Skeletal muscle cell (primary cell): ENCODE measurements at places on chromosomes 5 and 9.
A peak's percentile ranks its signal among the peaks of the same experiment; 100 is the strongest.

DNA sequence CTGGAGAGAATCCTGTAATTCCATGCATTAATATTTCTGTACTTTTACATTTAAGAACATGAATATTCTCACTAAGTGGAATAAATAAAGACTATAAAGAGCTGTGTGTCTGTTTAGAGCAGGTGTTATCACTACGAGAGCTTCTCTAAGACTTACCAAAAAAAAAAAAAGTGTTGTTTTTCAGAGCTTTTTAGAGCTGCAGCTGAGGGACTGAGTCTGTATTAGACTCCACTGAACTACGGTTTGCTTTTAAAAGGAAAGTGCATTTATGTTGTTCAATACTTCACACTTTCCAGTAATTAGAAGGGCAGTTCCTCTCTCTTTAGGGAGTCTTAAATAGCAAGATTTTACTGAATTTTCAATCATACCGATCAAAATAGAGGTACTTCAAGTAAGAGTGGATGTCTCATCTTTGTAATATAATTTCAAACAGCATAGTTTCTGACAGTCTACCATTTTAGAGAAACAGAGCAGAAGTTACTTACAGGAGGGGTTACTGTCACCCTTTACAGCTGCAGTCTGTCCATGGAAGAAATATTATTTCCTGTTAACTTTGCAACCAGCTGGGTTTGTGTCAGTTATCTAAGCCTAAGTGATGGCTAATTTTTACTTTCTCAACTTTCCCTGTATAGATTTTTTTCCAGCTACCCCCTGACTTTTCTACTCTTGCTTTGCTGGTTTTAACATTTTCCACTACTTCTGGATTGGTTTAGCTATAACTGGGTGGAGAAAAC, 2.4 kb downstream of the SYK start:
- DNase-seq, result no peak

- DNase-seq, result no peak
Observed at GRCh38 chr5:39779831-39780230, 355.1 kb upstream of the DAB2 start.

GRCh38 chr9:125638239-125639045, 68.6 kb downstream of the MAPKAP1 start:
- no peak for DNase-seq

GRCh38 chr5:142621227-142621626, 64.7 kb downstream of the FGF1 start:
- DNase-seq, result no peak

GRCh38 chr9:75826314-75826713, 64.2 kb upstream of the PCSK5 start:
- no peak for DNase-seq

DNA sequence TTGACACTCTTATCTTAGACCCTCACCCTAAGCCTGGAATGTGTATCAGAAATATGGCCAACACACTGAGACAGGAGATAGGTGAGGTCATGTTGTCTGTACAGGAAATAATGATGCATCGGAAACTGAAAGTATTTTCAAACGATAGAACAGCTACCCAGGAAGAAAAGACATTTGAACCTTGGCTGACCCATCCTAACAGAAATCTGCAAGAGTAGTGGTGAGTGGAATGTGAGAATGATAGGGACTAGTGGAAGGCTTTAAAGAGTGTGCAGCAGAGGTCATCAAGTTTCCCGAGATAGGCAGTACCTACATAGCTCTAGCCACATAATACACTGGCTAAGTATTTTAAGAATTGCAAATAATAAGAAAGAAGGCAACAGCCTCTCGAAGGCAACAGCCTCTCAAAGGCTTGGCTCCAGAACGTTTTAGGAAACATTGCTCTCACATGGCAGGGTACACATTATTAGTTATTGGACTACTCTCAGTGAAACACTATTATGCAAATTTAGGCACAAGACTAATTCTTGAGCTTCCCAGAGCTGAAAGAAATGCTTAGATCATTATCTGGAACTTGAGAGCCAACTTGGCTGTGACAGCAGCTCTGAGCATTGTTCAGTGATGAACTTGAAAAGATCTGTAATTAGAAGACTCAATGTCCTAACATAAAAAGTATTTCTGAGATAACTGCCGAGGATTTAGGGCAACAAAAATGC, 133.1 kb upstream of the FBXL7 start:
- no peak for DNase-seq

DNA sequence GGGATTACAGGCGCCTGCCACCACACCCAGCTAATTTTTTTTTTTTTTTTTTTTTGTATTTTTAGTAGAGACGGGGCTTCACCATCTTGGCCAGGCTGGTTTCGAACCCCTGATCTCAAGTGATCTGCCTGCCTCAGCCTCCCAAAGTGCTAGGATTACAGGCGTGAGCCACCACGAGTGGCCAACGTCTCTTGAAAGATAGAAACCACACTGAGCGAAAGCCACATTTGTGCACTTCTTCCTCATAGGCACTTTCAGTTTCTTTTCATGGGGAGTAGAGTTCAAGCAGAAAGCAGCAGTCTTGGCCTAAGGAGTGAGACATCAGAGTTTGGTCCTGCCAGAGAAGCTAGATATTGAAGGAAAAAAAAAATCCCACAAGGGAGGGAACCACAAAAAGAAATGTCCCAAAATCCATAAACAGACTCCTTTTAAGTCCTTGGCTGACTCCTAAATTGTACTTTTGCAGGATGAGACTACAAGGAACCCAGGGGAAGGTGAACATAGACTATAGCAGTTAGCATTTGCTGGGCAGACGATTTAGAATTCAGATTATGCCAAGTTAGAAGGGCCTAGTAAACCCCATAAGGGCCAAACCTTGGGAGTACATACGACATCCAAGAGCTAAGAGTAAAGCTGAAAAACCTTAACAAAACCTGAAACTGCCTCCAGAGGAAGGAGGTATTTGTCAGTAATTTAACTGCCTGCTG, 43.9 kb upstream of the GLIPR2 start:
- DNase-seq, result no peak

GRCh38 chr5:109177782-109178181, 232.0 kb downstream of the PJA2 start:
- DNase-seq, result no peak

DNA sequence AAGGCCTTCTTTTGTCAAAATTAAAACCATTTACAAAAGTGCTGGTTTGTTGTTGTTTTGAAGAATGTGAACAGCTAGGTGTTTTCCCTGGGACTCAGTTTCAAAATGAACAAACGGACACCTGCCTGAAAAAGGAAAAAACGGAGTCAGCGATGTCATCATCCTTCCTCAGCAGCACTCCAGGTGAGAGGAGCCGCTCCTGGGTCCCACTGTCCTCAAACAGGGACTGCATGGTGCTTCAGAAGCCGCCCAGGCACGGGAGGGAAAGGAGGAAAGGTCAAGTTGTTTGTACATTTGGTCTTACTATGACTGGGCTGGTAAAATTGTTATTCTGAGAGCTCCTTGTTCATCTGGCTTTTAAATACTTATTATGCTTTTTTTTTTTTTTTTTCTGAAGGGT, 69.0 kb upstream of the ZSWIM6 start:
- DNase-seq, result no peak

DNA sequence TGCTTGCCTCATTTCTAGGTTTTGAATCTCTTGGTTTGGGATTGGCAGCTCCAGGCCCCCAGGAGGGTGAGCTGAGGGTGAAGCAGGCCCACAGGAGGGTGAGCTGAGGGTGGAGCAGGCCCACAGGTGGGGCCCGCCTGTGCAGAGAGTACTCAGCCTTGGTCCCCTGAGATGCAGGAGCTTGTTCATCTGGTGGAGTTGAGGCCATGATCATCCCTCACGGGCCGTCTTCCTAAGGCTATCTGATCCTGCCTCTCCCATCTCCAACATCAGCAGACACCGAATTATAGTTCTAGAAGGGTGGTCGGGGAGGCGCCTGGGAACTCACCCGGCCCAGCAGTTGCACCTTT, 131.7 kb upstream of the PHYKPL start:
- no peak for DNase-seq

DNA sequence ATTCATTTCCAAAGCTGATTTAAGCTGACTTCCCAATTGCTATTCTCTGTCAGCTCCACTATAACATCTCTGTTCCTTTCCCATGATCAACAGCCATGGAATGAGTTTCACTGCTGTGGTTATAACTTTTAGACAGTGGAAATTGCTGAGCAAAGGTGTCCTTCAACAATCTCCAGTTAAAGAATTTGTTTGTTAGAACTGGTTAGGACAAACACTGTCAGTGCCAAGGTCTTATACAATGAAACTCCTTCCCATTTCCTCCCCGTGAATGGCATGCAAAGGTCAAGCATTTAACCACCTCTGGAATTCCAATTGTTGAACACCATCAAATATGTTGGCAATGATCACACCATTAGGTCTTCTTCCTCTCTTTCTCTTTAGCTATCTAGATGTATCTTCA, 45.7 kb upstream of the GHR start:
- DNase-seq, result peak; percentile 23

DNA sequence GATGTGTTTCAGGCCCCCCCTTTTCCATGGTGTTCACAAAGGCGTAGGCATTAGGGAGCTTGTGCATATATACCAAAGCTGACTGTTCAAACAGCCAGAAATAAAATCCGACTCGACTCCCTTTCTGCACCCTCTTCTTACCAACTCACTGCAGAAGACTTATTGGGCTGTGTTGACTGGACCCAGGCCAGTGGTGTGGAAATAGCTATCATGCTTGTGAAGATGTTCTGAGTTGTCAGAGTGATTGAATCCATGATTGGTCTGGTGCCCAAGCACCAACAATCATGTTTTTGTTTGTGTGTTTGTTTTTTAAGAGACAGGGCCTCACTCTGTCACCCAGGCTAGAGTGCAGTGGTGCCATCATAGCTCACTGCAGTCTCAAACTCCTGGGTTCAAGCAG, 21.6 kb downstream of the TJP2 start:
- DNase-seq, result no peak

DNA sequence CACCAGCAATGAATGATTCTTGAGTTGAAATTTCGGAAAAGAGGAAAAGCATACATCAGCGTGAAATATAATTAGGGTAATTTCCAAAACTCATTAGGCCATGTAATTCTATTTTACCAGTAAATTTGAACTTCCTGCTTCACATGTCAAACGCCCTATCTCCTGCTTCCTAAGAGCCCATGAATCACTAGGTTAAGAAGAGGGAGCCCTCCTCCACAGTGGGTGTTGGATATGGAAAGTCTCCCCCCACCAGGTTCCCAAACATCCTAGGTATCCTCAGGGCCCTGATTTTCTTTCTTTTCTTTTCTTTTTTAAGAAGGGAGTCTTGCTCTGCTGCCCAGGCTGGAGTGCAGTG, 115.2 kb downstream of the SUSD1 start:
- no peak for DNase-seq

DNA sequence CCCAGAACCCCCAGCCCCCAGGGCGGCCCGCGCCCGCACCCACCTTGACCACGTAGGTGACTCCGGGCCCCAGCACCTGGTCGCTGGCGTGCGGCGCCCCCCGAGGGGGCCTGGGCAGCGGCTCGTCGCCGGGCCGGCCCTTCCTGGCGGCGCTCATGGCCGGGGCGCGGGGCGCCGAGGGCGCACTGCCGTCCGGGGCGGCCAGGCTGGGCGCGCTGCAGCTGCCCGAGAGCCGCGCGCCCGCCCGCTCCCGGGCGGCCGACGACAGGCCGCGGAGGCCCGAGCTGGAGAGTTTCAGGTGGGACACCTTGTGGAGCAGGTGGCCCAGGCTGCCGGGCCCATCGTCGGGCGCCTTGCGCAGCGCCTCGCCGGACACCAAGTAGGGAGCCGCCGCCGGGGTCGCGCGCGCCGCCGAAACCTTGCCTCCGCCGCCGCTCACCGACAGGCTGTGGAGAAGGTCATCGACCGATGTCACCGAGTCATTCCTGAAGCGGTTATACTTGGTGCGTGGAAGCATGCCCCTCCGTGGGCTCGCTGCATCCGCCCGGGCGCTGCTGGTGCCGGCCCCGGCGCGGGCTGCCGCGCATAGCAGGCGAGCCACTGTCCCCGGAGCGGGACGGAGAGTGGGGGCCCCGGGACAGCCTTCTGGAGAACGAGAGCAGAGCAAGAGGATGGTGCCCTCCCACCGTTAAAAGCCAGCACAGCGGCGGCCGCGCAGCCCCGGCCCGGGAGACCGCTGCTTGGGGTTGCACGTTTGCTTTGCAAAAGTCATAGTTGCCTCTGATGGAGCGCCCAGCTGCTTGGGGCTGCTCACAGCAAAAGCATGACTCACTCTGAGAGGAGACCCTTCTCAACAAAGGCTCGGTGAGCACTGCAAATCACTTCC, at the start of gene SHC3:
Gene SHC3, minus strand, starts transcription at position 875 of the 886 bp plus-strand sequence. Its CDS starts 358 bp downstream, at position 517.
- DNase-seq, result no peak

GRCh38 chr5:955886-956761, 52.5 kb upstream of the NKD2 start:
- no peak for DNase-seq

GRCh38 chr5:115309751-115310370, 13.4 kb upstream of the CCDC112 start:
- DNase-seq, result no peak

DNA sequence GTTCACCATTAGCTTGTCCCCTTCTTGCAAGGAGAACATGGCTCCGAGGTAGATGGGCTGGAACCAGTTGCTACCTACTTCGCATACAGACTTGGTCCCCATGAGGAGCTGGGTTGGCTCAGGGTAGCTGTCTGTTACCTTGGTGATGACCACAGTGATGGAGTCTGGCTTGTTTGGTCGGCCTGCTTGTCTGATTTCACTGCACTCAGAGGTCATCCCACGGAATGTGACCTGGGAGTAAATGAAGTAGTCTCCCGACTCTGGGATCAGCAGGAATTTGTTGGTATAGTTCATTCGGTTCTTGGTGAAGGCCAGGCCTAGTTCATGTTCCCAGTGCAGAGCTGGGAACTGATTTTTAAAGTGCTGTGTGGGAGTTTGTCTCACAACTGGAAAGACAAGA, 15.3 kb downstream of the TNFSF15 start:
- DNase-seq, result no peak

GRCh38 chr9:91291866-91292265, 69.9 kb downstream of the AUH start:
- DNase-seq, result no peak

- no peak for DNase-seq
Observed at GRCh38 chr9:20524776-20525175, 97.5 kb downstream of the MLLT3 start.

- DNase-seq, result no peak
Observed at GRCh38 chr9:117135501-117136098, 279.3 kb downstream of the ASTN2 start.

DNA sequence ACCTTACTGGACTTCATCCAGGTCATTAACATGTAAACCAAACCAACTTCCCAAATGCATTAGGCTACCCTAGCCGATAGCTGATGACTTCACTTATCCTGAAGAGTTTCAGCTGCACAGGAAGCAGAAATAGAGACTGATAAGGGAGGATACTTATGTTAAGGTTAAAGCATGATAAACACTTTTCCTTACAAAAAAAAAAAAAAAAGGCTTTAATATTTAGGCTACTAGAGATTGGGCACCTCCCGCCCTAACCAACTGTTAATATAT, 1.6 kb upstream of the MEF2C start:
- DNase-seq, result no peak

- DNase-seq, result no peak
Observed at GRCh38 chr5:671459-672328, 21.5 kb downstream of the TPPP start.

- no peak for DNase-seq
Observed at GRCh38 chr5:37938861-37939260, 99.0 kb upstream of the GDNF start.

- DNase-seq, result no peak
Observed at GRCh38 chr5:78618303-78618702, 30.3 kb downstream of the LHFPL2 start.

- peak; percentile 60 for DNase-seq
Observed at GRCh38 chr5:169628892-169629291, 8.2 kb upstream of the DOCK2 start.

- DNase-seq, result no peak
Observed at GRCh38 chr9:132199056-132199455, 37.2 kb downstream of the NTNG2 start.
